ENCODE measurements at places on chromosomes 3 and 15.

- no peak for DNase-seq
These were observed 37.8 kb upstream of the IL20RB start for GRCh38 chr3:136919799-136920580.

DNA sequence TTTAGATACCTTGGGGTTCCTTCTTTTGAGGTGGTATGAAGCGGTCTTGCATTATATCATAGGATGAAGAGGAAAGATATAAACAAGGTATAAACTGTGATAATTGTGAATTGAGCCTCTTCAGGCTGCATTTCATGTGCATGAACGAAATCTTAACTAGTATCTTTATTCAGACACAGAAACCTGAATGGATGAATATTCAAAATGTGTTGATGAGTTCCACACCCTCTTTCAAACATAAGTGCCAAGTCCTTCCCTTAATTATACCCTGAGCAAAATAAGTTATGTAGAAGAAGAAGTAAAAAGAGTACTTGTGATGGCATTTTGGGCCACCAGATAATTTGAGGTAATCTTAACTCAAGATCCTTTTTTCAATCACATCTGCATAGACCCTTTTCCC, 103.1 kb upstream of the CFAP20DC start:
- no peak for DNase-seq

- no peak for DNase-seq
These were observed 165.3 kb downstream of the PLCL2 start for GRCh38 chr3:17050071-17050470.

- DNase-seq = no peak
These were observed 32.4 kb upstream of the PRTG start for GRCh38 chr15:55775316-55775715.

DNA sequence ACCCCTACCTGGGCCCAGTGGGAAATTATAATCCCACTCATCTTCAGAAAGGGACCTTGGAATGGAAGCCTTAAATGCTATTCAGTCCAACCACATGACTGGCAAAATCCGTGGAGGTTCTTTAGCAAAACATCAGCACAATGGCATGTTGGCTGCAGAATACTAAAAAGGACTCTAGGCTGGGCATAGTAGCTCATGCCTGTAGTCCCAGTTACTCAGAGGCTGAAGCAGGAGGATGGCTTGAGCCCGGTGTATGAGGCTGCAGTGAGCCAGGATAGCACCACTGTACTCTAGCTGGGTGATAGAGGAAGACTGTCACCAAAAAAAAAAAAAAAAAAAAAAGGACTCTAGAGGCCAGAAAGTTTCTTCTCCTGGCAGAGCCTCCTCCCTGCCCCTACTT, 60.6 kb upstream of the RYK start:
- DNase-seq = no peak

DNA sequence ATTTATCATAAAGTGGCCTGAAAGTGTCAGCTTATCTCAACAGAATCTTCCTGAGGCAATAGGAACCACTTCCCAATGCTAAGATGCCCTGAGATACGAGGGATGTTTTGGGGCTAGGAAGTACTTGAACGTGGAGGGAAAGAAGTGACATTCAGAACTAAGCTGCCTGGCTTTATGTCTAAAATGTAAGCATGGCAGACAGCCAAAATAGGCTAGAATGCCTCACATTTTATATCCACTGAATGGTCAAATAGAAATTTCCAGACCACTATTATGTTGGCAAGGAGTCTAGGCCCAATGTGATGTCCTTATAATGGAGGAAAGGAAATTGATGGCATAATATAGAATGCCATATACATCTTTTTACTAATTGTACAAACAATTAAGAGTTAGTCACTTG, 154.9 kb downstream of the PEX5L start:
- DNase-seq = no peak

GRCh38 chr3:103947062-103947461, 1419.6 kb upstream of the ALCAM start:
- DNase-seq = no peak

- no peak for DNase-seq
These were observed 120.7 kb upstream of the LINGO1 start for GRCh38 chr15:77753281-77753873.

DNA sequence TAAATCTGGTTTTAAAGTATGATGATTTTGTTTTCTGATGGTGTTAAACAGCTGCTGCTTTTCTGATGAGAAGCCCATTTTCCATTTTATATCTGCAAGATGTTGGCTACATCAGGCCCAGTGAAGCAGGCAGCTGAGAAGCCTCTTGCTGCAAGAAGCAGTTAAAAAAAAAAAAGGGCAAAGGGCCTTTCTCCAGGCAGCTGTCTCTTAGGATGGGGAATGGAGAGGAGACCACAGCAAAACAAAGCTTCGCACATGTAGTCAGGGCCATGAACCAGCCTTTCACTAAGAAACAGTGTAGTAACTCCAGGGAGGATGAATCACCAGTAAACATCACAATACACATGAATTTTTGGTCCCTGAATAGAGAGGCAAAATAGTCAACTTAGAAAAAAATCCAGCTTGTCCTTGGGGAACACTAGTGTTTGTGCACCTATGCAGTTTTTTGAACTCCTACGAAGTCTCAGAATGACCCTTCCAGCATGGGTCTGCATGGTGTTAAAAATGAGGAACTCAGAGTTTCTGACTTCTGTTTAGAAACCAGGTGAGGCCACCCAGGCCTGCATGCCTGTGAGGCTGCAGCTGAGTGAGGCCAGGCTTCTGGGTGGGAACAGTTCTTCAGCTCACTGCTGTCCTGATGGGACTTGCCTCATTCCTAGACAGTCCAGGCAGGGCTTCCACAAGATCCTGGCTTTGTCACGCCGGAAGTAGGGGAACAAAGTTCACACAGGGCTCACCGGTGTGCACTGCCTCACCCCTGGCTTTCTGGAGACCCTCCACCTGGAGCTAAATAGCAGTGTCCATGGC, 518.7 kb downstream of the MCTP2 start:
- no peak for DNase-seq

DNA sequence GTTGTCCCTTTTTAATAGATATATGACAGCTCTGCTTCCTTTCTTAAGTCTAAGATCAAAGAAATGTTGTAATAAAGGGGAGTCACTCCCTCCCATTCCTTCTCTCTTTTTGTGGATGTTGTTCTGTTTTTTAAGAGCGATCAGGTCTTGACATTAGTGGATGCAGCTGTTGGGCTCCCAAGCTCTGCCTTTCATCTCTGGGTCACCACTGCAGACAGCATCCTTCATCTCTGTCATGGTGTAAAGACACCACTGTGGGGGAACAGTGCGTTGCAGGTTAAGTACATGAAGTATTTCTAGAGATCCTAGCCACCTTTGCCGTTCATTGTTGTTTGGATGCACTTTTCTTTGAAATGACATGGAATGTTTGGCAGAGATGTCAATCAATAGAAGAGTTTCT, 17.7 kb downstream of the FNDC3B start:
- DNase-seq = no peak

DNA sequence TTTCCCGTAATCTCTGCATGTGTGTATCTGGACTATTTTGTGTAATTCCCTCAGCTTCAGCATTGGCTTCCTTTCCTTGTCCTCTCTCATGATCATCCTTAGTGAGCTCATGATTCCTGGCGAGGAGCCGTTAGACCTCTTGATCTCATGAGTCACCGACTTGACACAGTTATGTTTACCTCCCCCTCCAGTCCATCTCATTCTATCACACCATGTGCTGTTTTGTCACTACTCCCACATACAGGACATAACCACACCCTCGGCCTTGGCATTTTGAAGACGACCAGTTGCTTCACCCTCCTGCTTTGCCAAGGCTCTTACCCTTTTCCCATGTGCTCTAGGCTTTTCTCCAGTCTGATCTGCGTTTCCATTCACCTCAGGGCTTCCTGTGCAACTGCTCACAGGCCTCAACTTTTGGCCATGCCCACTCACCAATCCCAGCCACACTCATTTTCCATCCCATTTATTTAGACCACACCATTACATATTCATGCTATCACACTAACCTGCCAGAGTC, 41.5 kb downstream of the CP start:
- DNase-seq = no peak

- no peak for DNase-seq
These were observed 22.6 kb downstream of the SERPINI2 start for GRCh38 chr3:167451282-167451681.

GRCh38 chr15:88035381-88035780, 221.2 kb downstream of the NTRK3 start:
- no peak for DNase-seq

DNA sequence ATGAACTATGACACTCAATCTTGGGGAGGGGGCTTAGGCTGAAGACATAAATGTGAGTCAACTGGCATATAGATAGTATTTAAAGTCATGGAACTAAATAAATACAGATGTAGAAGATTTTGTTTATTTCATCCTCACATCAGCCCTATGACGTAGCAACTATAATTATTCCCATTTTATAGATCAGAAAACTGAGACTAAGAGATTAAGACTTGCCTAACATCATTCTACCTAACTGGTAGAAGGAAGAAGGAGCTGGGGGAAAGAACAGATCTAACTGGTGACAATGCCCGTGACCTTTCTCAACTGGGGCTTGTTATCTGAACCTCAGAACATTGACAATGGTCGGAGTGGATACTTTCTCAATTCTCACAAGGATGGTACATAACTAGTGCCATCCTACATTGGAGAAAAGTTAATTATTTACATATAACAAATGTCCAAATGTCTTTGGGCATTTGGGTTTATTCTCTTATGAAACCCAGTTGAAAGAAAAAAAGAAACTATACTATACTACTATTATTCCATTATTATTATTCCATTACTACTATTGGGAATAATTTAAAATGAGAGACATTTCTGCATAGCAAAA, 10.4 kb downstream of the HERC1 start:
- DNase-seq = no peak

DNA sequence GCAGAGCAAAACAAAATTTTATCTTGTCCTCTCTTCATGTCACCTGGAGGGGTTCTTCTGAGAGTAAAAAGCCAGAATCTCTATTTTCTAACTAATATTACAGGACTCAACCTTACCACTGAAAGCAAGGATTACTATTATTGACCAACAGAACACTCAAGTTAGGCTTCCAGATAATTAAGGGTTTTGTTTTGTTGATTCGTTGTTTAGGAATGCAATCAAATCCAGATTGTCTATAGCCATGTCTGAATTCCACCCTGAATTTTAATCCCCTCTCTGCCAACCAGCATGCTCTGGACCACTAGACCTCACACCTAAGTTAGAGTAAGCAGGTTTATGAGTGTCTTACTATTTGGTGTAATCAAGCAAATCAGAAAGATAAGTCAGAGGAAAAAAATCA, 90.7 kb downstream of the PEAK1 start:
- DNase-seq = no peak

- no peak for DNase-seq
These were observed 58.1 kb upstream of the PRR23E start for GRCh38 chr3:127134887-127135240.

- no peak for DNase-seq
These were observed 68.6 kb upstream of the CCDC39 start for GRCh38 chr3:180747805-180748361.

GRCh38 chr3:15636028-15636709, 34.6 kb downstream of the BTD start:
- DNase-seq = no peak

DNA sequence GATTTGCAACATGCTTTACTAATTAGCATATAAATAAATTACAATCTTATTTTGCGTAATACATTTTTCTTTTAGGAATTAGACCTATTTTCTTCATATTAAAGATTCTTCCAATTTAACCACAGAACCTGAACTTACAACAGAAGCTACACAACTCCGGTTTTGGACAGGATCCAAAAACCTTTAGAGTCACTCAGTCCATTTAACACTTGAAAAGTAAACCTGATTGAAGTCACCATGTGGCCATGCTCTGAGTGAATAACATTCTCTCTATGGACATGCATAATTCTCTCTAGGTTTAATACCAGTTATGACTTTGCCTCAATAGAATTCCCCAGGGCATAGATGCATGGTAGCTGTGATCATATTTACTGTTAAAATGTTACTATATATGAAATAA, 751.0 kb downstream of the VGLL3 start:
- no peak for DNase-seq

DNA sequence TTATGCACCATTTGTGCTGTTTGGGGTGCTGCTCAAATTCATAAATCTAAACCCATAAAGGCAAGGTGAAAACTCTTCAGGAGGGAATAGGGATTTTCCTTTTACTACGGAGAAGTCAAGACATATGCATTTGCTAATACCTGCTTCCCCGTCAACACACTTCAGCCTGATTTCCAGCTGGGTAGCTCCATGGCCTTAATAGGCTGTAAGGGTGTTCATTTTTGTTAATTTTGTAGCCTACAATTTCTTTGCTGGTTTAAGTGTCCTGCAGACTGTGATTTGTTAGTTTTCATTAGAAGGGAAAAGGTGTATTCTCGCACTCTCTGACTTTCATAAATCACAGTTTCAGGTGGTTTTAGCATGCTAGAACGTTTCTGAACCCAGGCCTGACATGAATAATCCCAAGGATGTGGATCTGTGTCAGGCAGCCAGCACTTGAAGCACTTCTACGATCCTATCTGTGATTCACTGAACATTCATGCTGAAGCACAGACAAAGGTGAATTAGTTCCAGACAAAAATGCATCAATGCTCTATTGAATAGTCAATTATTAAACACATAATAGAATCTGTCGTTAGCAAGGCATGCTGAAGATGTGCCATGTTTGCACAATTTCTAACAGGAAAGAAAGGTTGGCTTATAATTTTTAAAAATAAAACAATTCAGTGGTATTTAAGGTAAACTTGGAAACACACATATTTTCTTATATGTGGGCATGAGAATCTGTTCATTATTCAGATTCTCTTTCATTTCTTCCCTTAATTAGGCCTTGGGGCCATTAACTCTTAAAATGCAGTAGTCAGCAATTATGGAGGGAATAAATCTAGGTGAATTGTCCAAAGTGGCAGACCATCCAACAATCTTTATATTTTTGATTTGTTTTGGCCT, 17.9 kb upstream of the NMNAT3 start:
- no peak for DNase-seq

- no peak for DNase-seq
These were observed 36.7 kb upstream of the ZNF710 start for GRCh38 chr15:89964232-89964954.

DNA sequence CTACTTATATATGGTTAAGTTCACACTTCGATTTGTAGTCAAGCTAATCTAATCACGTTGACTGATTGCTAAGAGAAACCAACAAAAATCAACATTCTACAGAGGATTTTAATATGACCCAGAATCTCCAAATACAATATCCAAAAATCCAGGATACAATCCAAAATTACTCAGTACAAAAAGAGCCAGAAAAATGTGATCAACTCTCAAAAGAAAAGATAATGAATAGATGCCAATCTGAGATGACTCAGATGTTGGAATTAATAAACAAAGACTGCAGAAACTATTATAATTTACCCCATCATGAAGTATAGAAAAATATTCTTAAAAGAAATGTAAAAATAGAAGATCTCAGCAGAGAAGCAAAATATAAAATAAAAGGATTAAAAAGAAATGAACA, 22.3 kb downstream of the HACL1 start:
- no peak for DNase-seq

GRCh38 chr3:135018149-135018923, 223.3 kb downstream of the EPHB1 start:
- DNase-seq = no peak

- no peak for DNase-seq
These were observed 237.9 kb downstream of the ZMAT3 start for GRCh38 chr3:178833695-178834094.
